Choroid plexus epithelial cell (primary cell): ENCODE measurements at places on chromosomes 7 and 10.

DNA sequence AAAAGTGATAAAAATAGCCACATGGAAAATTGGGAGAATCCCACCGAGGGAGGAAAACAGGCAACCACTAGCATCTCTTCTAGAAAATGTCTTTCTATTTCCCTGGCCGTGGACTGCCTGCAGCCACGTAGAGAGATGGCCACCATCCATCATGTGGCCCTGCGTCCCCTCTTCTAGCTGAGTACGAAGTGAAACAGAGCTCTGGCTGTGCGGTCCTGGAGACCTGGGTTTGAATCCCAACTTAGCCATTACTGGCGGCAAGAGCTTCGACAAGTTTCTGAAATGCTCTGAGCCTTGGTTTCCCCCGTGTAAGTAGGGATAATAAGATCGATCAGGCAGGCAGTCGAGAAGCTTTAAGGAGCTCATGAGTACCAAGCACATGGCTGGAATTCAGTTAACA, 32.9 kb downstream of the ZCCHC24 start:
- DNase-seq: no peak

DNA sequence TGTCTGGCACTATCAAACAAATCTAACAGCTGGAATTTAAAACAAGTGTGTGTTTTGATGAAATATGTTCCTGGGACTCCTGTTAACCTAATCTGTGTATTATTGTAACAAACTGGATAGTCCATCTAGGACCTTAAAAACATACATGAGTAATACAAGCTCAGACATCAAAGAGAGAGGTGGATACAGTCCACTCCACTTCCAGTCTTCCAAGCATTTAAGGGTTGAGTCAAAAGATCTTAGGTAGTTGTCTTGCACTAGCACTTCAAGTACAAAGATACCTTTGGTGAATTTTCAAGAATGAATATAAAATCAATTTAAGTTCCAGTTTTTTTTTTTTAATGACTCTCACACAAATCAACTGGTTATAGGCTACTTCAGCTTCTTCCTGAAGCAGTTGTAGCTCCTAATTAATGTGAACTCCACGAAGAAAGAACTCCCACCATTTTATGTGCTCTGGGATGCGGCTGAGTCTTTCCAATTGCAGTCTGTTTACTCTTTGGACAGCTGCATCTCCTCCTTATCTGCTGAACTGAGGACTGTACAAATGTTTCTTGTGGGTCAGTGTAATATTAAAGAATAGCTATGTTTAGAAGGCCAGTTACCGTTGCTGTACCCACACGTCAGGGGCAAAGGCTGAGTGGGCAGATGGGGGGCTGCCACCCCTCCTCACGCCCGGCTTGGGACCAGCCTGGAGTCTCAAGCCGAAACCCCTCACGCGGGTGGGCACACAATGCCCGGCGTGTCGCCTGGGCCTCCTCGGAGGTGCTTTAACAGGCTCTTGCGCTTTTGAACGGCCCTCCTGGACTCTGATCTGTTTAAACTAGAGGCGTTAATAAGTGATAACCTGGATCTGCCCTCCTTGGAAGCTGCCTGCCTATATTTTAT, 2.9 kb upstream of the IGF2BP3 start:
- DNase-seq: peak; percentile 31

DNA sequence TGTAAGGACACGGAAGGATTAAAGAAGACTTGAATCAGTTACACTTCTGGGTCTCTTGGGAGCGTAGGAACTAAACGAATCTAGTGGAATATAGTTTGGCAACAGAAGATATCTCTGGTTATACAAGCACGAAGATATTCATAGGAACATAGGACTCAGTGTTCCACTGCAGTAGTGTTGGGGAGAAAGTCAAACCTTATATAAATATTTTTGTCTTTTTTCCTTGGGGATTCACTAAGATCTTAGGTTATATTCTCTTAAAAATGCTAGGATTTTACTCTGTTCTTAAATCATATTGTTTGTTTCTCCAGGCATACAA, 21.4 kb downstream of the PRKAR2B start:
- DNase-seq: no peak

- peak; percentile 84 for DNase-seq
Observed at GRCh38 chr10:14736600-14737081, 38.1 kb downstream of the FAM107B start.

DNA sequence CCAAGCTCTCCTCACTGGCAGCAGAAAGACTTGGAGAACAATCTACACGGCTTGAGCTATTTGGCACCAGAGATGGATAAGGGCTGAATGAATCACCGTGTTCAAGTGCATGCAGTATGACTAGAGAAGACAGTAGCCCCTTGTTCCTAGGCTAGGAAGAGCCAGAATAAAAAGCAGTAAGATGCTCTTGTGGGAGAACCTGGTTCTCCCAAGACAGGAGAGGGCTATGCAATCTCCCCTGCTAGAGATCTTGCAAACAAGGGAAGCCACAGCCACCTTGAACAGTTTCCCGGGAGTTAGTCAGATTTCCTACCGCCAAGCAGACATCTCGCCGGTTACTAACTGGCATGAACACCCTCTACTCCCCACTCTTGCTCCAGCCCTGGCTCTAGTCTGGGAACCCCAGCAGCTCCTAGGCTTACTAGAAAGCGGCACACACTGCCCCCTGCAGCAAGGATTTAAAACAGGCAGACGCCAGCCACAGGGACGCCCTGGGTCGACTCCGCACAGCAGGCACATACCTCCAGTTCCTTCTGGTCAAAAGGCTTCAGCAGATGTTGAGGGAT, 107.3 kb downstream of the SMURF1 start:
- peak; percentile 90 for DNase-seq

- DNase-seq: no peak
Observed at GRCh38 chr10:2547606-2548005, 519.7 kb upstream of the PFKP start.

- no peak for DNase-seq
Observed at GRCh38 chr10:5625992-5626777, 40.2 kb downstream of the ASB13 start.
